ENCODE measurements at places on chromosomes 2 and 18.
A peak's percentile ranks its signal among the peaks of the same experiment; 100 is the strongest.

DNA sequence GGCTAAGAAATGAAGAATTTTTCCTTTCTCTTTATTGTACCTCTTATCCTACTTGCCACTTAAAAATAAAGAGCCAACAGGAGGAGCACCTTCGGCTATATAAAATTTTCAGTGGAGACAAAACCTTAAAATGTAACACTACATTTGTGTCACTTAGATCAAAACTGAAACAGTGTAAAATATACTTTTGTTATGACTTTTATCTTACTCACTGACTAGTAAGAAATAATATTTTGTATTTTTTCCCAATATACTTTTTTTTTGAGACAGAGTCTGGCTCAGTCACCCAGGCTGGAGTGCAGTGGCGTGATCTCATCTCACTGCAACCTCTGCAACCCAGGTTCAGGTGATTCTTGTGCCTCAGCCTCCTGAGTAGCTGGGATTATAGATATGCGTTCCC, 28.3 kb downstream of the KCNJ13 start:
- no peak for DNase-seq

- no peak for DNase-seq
Measured at GRCh38 chr18:75304678-75305557, 94.3 kb downstream of the TSHZ1 start.

DNA sequence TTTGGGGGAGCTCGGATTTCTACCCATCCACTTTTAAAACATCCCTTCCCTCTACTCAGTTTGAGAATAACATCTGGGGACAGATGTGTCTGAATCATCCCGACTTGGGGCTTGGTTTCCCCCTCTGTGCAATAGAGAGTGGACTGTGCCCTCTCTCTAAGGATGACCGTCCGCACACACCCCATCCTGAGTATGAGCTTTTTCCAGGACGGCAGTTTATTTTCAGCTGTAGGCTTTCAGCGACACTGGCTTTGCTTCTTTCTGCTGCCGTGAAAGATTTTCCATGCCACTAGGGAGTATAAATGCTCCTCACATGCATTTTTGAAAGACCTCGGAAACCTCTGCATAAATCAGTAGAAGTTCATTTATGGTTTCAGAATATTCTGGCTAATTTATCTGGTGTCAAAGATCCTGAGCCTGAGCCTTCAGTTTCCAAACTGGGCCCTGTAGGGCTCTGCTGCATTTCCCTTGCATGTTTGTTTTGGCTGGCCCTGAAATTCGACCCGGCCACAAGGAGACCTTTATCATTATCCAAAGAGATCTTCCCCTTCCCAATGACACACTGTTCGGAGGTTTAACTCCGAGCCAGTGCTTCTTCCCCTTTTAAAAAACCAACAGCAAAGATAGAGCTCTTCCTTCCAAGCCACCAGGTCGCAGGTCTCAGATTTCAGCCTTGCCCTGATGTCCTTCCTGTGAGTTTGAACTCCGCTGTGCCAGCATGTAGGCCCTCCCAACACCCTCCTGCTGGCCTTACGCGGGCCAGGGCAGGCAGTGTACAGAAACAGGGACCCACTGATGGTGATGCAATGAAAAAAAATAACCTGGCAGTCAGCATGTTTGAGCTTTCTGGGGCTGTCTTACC, 53.3 kb downstream of the FECH start:
- DNase-seq: no peak

DNA sequence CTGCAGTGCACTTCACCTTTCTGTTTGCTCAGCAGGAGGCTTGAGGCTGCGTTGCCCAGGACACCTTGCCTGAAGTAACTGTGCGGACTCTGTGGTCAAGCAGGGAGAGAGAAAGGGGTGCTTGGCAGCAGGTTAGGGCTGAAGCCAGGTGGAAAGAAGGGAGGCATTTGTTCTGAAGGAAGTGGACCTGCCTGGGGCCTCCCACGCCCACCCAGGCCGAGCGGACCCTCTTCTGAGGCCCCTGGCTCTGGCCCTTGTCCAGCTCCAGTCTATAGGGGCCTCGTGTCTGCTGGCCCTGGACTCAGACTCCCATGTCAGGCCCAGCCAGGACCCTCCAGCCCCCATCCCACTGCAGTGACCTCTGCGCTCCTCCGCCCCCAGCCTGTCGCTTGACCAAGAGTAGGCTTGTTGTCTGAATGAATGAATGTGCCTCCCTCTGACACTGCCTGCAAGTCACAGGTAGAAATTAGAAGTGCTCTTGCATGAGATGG, 2.5 kb downstream of the SNED1 start:
- DNase-seq: no peak

- no peak for DNase-seq
Measured at GRCh38 chr2:214104219-214104618, 306.6 kb upstream of the VWC2L start.

DNA sequence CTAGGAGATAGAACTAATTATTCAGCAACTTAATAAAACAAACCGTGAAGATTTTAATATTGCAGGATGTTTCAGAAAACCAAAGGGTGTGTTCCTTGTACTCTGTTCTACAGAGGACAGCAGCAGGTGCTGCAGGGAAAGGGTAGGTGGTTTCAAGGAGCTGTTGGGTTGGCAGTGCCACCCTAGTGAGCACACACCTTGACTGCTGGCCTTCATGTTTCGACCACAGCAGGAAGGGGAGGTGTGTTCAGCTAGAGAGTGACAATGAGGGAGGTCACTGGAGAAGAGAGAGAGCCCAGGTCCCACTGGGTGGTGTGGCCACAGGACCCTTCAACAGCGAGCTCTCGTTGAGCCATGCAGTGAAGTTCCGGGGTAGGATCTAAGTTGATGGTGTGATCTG, 98.6 kb downstream of the ZNF236 start:
- no peak for DNase-seq

- DNase-seq: no peak
Measured at GRCh38 chr2:19580264-19580663, 221.8 kb upstream of the OSR1 start.

- no peak for DNase-seq
Measured at GRCh38 chr2:205609113-205609512, 73.2 kb upstream of the NRP2 start.

DNA sequence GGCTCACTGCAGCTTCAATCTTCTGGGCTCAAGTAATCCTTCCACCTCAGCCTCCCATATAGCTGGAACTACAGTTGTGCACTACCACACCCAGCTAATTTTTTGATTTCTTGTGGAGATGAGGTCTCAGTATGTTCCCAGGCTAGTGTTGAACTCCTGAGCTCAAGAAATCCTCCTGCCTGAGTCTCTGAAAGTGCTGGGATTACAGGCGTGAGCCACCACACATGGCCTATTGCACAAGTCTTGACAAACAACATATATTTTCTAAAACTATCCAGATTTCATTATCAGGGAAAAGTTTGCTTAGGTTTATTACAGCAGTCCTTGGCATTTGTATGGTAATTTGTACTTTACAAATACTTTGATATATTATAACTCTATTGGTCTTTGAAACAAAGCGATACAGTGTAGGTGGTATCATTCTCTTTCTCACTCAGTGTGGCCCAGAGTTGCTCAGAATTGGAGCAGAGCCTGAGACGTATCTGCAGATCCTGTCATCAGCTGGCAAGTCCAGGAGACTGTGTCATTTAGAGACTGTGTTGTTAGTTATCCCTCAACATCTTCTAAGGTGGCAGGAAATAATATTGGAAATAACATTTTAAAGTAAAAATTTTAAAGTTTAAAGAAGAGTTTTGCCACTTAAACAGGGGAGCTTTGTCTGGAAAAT, 41.4 kb downstream of the PDK1 start:
- DNase-seq: no peak

GRCh38 chr2:23286758-23287704, 97.9 kb upstream of the KLHL29 start:
- DNase-seq: peak; percentile 71

DNA sequence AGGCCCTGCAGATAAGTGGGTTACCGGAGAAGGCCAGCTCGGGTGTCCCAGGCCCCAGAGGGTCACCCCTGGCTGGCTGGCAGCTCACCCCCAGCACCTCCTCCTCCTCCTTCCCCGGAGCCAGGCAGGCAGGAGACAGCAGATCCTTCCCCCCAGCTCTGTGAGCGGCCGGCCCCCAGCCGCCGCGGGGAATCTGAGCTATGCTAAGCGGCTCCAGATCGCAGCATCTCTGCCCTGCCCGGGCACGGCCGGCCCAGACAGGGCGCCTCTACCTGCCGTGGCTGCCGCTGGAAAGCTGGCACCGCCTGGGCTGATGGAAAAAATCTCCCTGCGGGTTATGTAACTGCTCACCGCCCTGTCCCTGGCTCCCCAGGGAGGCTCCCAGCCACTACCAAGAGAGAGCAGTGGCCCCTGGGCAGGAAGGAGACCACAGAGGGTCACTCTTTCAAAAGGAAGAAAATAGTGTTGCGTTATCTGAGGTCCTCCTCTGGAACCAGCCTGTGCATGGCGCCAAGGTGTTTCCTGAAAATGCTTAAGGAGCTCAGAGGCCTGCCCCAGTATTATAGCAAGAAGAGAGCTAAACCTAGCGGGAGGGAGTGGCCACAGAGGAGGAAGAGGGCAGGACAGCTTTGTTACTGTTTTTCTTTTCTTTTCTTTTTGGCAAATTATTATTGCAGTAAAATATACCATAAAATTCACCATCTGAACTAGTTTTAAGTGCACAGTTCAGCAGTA, 179.0 kb downstream of the SMAD7 start:
- peak; percentile 84 for DNase-seq

DNA sequence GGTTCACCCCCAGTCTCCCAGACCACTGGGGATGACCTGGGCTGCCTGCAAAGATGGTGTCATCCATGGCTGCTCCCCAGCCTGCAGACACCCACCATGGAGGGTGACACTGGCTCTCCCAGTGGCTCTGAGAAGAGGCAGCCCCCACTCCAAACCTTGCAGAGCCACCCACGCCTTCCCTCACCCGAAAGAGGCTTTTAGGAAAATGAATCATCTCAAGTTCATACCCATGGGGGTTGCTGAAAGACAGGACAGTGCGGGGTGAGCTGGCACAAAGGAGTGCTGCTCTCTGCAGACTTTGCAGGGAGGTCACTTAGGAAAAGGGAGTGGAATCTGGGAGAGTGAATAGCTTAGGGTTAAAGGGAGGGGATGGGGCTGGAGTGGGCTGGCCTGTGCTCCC, 36.4 kb downstream of the MPHOSPH10 start:
- no peak for DNase-seq

DNA sequence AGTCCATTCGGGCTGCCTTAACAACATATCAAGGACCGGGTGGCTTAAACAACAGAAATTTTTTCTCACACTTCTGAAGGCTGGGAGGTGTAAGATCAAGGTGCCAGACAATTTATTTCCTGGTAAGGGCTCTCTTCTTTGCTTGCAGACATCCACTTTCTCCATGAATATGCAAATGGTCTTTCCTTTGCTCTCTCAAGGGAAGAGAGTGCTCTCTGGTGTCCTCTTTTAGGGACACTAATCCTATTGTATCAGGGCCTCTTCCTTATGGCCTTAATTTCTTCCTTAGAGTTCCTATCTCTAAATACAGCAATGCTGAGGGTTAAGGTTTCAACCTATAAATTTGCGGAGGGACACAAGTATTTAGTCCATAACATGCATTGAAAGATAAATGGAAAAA, 770.8 kb downstream of the DSC3 start:
- DNase-seq: no peak

DNA sequence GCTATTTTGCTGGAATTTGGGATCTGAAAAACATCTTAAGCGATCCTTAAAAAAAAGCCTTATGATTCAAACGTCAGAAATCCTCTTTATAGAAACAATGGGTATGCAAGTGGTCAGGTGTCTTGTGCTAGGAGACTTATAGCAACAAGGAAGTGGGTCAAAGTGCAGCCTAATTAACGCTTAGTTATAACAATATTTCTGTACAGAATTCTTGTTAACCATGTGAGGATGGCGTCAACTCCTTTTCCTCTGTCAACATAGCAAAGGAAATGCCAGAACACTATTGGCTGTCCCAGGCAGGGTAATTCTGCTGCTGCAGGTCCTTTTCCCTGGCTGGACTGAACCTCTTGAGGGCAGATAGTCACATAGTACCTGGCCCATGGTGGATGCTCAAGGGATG, 189.4 kb downstream of the MSH2 start:
- DNase-seq: no peak

GRCh38 chr18:46324087-46324955, 220.1 kb downstream of the HAUS1 start:
- DNase-seq: no peak

DNA sequence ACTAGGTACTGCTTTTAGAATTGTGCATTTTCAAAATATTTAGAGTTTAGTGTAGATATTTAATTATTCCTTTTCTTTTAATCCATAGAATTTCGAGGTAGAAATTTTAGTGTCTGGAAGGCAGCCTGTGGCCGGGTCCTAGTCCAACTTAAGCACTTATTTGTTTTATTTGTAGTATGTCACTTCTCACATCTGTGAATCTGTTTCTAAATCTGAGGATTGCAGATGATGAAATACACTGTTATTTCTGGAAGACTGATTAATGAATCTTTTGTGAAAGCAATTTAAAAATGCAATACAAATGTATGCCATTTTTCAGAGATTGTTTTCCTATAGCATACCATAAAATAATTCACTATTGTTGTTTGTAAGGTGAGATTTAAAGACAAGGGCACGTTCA, 483.9 kb upstream of the TRIB2 start:
- no peak for DNase-seq

GRCh38 chr2:195037045-195037444, 620.0 kb upstream of the SLC39A10 start:
- DNase-seq: no peak

DNA sequence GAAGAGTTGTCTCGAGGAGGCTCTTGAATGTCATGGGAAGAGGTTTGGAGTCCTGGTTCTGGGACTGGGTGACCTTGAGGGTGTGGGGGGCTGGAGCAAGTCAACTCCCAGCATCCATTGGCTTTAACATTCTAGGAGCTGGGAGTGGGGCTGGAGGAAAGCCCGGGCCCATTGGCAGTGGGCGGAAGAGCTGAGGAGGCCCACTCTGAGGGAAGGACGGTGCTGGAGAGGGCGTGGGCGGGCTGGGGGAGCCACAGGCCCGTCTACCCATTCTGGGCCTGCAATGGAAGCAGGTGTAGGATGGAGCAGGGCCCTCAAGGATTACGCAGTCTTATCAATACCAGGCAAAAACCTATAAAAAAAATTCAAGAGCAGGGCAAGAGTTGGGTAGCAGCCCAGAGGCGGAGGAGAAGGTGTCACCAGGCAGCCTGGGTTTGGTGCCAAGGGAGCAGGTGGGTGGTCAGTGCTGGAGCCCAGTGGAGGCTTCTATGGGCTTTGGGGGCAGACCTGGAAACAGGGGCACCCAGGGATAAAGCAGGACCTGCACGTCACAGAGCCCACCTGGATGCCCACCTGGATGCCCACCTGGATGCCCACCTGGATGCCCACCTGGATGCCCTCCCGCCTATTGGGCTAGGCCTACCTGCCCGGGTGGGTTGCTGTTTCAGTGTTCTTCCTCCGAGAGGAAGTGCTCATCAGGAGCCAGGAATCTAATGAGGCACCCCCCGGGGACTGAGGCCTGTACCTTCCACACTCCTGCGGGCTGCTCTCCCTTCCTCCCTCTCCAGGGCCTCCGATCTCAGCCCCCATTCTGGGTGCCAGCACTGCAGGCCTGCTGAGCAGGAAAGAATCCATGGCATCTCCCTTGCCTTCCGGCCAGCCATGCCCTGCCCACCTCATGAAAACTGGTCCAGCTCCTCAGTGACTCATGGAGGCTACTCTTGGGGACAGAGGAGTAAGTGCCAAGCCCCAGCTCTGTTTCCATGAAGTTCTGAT, 71.3 kb downstream of the CTIF start:
- DNase-seq: peak; percentile 42

Data from left ventricle myocardium superior (tissue), 1 donor.